Endothelial cell (in vitro differentiated cells): ENCODE measurements at places on chromosomes 3 and 15.
A peak's percentile ranks its signal among the peaks of the same experiment; 100 is the strongest.

GRCh38 chr3:41143421-41144031, 55.8 kb upstream of the CTNNB1 start:
- no peak for DNase-seq

- no peak for DNase-seq
Observed at GRCh38 chr3:50128001-50128400, 27.1 kb upstream of the SEMA3F start.

- no peak for DNase-seq
Observed at GRCh38 chr3:14915636-14916222, 31.7 kb upstream of the NR2C2 start.

DNA sequence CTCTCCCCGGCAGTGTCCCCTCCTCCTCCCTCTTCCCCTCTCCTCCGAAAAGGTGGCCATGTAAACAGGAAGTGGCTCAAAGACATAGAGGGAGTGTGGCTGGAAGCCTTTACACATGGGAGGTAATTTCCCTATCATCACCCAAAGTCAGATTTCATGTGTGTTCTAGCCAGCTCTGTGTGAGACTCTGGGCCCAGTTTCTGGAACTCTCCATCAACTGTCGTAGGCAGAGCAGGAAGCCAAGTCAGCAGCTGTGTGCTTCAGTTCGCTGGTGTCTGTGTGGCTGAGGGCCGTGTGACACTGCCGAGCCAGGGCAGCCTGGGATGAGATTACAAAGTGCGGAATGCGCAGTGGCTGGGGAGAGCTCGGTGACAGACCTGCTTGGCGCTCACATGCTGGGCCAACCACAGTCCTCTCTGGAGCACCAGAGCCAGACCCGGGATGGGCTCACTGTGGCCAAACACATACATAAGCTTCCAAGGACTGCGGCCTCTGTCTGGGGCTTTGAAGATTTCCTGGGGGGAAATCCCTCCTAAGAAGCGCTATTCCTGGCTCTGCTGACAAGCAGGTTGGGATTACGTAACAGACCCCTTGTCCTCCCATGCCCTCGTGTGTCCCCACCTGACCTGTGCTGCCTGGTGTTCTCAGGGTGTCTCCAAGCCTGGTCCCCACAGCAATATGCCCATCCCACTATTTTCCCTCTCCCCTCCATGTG, 50.7 kb downstream of the UMPS start:
- DNase-seq: peak; percentile 22

GRCh38 chr3:69749461-69749860, 10.2 kb downstream of the MITF start:
- no peak for DNase-seq

DNA sequence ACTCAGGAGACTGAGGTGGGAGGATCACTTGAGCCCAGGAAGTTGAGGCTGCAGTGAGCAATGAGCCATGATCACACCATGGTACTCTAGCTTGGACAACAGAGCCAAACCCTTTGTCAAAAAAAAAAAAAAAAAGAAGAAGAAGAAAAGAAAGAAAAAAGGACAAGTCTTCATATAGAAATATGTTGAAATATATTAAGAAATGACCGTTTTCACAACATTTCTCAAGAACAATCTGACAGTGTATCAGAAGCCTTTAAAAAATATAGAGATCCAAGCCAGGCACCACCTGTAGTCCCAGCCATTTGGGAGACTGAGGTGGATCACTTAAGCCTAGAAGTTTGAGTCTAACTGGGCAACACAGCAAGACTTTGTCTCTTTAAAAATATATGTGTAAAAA, 29.5 kb upstream of the SEMA4B start:
- no peak for DNase-seq

DNA sequence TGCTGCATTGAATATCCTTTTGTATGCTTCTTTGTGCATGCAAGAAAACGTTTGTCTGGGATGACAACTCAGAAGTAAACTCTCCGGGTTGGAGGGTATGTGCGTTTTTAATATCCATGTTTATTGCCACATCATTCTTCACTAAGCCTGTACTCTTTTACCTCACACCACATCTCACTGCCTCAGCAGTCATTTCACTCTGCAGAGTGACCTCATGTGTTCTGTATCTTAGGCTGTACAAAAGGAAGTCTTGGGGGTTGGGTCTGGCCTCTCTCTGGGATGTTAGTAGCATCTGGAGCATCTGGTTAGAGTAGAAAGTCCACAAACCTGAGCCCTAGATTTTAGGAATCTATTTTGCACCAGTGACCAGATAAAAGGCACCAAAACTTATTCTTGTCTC, 16.1 kb downstream of the CACNA1D start:
- DNase-seq: no peak

DNA sequence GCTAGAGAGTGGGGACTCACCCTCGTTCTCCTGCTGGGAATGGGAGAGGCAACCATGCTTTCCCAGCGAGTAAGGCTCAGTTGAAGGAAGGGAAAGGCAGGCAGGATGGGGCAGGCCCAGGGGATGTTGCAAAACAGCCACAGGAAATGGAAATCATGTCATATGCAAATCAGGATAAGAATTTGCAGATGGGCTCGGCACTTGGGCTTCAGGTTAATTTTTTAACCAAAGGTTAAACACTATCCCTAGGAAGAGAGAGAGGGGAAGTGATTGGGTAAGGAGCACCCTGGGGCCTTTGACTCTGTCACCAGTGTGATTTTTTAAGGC, 14.6 kb upstream of the PLA2G4E start:
- no peak for DNase-seq

DNA sequence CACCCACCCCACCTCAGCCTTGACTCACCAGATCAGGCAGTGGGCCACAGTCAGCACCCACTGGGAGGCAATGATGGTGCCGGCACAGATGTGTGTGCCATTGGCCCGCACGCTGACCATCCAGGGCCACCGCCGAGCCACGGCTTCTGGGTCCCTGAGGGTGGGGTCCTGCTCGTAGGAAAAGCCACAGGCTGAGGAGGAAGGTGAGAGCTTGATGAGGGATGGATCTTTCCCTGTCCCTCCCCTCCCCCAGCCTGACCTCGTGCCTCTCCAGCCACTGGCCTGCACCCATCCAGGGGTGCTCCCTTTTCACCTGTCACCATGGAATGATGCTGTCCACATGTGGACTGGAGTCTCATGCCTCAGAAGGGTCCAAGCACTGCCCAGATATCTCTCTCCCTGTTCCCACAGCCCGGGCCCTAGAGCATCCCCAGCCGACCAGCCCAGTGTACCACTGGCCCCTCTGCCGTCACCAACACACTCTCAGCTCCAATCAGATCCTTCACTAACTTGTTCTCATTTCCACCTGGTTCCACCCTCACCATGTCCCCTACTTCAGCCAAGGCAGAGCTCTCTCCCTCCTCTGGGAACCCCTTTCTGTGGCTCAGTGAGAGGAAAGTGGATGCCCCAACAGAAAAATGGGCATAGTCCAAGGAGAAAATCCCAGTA, 2.0 kb downstream of the PRSS50 start:
- DNase-seq: no peak

DNA sequence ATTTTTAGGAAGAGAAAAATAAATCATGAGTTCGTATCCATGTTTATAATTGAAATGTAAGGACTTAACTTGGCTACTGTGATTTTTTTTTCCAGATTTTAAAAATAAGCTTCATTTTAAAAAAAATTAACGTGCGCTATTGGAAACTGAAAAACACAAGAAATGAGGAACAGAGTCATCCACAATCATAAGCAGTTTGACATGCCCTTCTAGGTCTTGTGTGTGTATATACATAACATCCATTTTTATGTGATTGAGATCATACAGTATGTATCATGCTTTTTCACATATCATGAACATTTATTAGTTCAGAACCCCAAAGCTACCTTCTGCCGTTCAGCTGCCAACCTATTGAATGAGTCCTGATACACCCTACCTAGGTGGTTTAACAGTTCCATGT, 22.7 kb downstream of the IREB2 start:
- no peak for DNase-seq

- peak; percentile 78 for DNase-seq
Observed at GRCh38 chr15:70488002-70488605, 275.3 kb downstream of the UACA start.

GRCh38 chr3:188272481-188273372, 118.8 kb downstream of the LPP start:
- no peak for DNase-seq

DNA sequence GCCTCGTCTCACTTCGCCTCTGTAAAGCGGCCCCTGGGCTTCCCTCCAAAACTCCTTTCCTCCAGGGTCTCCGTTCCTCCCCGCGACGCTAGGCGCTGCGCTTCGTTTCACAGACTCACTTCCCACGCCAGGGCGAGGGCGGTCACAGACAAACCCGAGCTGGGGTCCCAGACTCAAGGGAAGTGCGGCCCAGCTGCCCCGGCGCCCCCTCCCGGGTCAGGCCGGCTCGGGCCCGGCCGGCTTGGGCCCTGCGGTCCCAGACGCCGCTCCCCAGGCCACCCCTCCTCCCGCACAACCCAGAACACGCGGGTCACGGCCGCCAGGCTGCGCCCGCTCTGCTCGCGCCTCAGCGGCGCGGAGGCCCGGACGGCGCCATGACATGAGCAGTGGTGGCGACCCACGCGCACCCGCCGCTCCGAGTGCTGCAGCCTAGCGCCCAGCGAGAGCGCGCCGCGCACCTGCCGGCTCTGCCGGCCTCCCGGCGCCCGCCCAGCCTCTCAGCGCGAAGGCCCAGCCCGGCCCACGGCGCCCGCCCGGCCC, 547 bp downstream of the NUP210 start:
- peak; percentile 30 for DNase-seq

DNA sequence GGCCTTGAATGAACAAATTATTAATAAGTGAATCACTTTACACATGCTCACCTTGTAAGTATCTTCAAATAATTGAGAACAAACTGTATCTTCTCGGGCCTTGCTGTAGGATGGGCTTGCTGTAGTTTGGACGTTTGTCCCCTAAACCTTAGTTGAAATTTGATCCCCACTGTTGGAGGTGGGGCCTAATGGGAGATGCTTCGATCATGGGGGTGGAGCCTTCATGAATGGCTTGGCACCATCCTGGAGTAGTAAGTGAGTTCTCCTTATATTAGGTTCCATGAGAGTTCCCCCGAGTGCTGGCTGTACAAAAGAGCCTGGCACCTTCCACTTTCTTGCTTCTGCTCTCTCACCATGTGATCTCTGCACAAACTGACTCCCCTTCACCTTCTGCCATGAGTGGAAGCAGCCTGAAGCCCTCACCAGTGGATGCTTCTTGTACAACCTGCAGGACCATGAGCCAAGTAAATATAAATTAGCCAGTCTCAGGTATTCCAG, 29.3 kb downstream of the PIGB start:
- DNase-seq: no peak

- DNase-seq: no peak
Observed at GRCh38 chr3:14329116-14329830, 73.1 kb upstream of the SLC6A6 start.

DNA sequence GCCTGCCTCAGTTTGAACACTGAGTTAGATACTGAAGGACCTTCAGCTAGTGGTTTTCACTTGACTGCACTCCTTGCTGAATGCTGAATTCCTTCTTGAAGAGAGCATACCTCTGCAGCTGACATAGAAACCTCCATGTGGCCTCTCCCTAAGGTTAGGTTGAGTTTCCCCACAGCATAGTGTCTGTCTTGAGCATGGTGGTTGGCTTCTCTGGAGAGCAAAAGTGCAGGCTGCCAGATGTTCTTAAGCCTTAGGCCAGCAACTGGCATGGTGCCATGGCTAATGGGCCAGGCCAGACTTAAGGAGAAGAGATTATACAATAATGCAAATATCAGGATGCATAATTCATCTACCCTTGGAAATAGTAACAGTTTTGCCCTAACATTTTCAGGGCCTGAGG, 545.6 kb upstream of the ZNF385D start:
- no peak for DNase-seq

GRCh38 chr15:73607843-73608242, 25.3 kb downstream of the NPTN start:
- DNase-seq: no peak

DNA sequence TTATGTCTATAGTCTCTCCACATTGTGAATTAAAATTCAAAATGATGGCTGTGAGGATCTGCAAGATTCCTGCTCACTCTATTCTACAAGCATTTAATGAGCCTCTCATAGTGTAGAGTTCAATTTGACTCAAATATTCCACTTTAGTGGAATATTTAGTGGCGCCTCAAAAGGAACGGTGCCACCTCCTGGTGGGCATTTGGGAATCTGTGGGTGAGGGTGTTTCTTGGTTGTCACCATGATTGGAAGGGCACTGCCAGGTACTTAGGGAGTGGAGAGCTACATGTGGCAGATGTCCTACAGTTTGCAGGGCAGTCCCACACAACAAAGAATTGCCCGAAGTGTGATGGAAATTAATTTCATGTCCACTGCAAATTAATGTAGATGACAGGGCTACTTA, 21.5 kb upstream of the KCNMB3 start:
- peak; percentile 6 for DNase-seq

- no peak for DNase-seq
Observed at GRCh38 chr15:25767356-25768151, 95.6 kb downstream of the ATP10A start.

GRCh38 chr3:172312001-172312400, 136.3 kb downstream of the GHSR start:
- DNase-seq: no peak

- DNase-seq: no peak
Observed at GRCh38 chr3:24481193-24481592, 13.5 kb downstream of the THRB start.

DNA sequence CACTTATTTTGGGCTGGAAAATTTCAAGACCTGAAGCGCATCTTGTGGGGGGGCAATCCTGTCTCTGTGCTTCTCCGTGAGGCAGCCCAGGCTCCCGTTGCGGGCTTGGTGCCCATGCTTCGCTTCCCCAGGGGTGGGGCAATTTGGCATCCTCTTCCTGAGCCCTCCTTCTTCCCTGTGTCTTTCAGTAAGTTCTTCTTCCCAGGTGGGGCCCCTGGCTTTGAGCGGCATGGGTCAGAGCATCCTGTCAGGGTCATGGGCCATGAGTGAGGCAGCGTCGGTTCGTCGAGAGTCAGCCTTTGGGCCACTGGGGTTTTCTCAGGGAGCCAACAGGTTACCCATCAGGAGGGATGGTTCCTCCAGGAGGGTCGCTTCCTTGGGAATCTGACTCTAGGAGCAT, 200.7 kb downstream of the UBE3A start:
- no peak for DNase-seq
